Effector CD8-positive, alpha-beta T cell (primary cell): ENCODE measurements at places on chromosomes 1 and 21.
A peak's percentile ranks its signal among the peaks of the same experiment; 100 is the strongest.

DNA sequence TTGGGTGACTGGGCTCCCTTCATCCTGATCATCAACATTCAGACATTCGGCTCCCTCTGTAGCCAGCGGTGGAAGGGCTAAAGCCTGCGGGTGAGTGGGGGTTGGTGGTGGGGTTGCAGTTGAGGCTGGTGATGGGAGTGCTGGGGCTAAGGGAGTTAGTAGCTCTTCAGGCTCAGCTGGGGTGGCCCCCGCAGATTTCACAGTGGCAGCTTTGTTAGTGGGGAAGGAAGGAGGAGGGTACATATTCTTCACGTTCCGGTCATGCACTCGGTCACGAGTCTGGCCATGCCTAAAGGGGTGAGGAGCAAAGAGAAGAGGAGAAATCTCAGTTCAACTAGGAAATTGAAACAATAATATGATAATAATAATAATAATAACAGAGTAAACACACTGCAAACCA lies 6.8 kb downstream of the PSMB4 start:
- no peak for DNase-seq

GRCh38 chr1:116224111-116224510 lies 112.9 kb downstream of the MAB21L3 start:
- DNase-seq = no peak

DNA sequence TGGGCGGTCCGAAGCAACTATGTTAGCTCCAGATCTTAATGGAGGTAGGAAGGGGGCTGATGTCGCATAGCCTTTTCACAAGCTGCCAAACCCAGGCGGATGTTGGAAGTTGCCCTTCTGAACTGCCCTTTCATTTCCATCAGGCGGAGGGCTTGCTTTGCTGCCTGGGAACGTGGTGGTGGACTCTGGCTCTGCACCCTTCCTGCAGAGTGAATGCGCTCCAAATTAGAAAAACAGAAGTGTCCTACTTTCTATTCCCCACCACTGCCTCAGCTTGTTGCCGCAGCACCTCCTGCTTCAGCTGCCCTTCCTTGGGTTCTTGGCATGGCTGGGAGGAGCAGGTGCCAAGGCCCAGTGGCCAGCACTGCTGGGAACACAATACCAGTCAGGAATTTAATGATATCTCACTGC lies 60.6 kb downstream of the AK4 start:
- DNase-seq = no peak

DNA sequence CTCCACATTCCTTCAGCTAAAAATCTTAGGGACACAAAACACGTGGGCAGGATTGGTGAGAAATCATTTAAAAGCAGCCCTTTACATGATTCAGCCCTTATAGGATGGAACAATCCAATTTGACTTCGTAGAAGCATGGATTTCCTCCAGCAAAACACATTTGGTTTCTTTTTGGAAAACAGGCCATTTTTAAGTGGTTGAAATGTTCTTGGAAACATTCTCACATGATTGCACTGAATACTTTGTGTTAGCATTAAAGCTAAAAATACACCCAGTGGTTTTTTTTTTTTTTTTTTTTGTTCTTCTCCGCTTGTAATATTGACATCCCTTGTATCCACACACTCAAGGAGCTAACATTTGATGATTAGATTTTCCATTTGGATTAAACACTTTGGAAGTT lies 42.1 kb upstream of the ABCG1 start:
- no peak for DNase-seq

GRCh38 chr1:46797696-46798470 lies 963 bp upstream of the CYP4B1 start:
- DNase-seq = no peak

GRCh38 chr1:33532936-33533335 lies 60.5 kb downstream of the ZSCAN20 start:
- no peak for DNase-seq

GRCh38 chr1:30043731-30044408 lies 679.5 kb downstream of the MATN1 start:
- DNase-seq = no peak

DNA sequence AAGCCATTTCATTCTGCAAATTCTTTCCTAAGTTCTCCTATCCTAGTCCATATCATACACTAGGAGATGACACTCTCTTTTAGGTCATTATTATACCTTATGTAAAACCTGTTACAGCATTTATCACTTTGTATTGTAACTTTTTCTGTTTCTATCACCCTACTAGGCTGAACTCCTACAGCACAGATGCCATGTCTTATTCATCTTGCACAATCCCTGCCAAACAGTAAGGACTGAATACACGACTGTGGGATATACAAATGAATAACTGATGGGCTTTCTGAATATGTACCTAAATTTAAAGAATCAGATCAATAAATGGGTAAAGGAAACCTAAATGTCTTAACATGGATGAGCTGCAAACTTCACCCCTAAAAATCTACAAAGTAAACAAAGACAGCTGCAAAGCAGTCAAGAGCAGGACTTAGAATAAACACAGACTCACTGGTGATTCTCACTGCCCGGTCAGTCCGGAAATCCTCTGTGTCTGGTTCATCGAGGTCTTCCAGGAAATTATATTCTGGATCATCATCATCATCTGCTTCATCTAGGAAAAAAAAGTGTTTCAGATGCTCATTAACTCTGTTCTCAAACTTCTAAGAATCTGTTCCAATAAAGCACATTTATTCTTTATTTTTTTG lies 62.3 kb downstream of the GON4L start:
- no peak for DNase-seq

- peak; percentile 16 for DNase-seq
Measured at GRCh38 chr21:25708467-25709065, 26.1 kb downstream of the ATP5PF start.

DNA sequence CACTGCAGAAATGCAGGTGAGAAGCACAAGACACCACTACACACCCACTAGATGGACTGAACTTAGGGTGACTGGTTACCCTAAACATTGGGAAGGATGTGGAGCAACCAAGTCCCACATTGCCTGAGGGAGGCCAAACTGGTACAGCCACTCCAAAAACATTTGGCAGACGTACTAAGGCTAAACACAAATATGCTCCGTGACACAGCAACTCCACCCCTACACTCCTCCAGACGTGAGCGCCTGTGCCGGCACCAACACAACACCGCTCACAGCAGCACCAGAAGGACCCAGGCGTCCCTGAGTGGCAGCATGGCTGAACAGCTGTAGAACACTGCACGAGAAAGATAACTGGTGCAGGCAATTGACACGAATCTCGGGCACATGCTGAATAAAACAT lies 14.7 kb downstream of the PTTG1IP start:
- DNase-seq = no peak

GRCh38 chr1:198203434-198203833 lies 46.6 kb downstream of the NEK7 start:
- DNase-seq = no peak

DNA sequence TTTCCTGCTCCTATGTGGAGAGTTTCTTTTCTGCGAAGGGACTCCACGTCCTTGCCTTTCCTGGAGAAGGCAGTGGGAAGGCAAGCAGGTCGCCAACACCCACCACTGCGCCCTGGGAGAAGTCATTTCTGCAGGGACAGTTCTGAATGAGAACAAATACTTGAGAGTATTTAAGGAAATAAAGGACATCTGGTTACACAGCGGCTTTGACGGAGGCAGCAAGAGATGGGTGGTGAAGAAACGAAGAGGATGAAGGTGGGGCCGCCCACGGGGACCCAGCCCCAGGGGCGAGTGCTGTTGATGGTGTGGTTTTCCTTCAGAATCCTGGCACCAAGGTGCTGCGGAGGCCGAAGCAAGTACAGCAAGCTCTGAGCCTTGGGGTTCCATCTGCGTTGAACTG lies 75.5 kb downstream of the PSMG1 start:
- no peak for DNase-seq

- DNase-seq = no peak
Measured at GRCh38 chr21:42532466-42533181, 19.0 kb downstream of the SLC37A1 start.

- DNase-seq = no peak
Measured at GRCh38 chr1:54580856-54581550, 33.0 kb downstream of the ACOT11 start.

GRCh38 chr21:29149808-29150425 lies 19.5 kb downstream of the MAP3K7CL start:
- DNase-seq = no peak

GRCh38 chr1:238895911-238896310 lies 490.5 kb upstream of the CHRM3 start:
- no peak for DNase-seq

DNA sequence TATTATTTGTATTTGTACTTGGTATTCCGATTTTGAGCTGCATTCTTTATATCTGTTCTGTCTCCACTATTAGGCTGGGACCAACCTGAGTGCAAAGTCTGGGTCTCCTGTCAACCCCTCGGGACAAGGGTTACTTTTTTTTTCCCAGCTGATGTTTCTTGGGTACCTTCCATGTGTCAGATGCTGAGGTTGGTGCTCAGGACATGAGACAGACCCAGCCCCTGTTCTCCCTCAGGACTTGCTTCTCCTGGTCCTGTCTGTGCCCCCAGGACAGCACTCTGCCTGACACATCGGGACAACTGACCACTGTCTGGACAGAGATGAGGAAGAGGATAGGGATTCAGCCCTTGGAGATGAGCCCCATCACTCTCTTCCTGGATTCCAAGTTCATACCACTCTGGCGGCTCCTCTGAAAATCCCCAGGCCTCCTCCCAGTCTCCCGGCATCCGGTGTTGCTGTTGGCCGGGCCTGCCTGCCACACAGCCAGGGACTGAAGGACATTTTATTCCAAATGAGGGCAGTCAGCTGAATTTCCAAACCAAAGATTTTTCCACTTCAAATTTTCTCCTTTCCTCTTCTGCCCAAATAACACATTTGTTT lies 55.6 kb upstream of the FMOD start:
- DNase-seq = no peak

- no peak for DNase-seq
Measured at GRCh38 chr1:238892612-238893011, 493.8 kb upstream of the CHRM3 start.

- DNase-seq = no peak
Measured at GRCh38 chr1:221994274-221994698, 252.4 kb upstream of the DUSP10 start.

GRCh38 chr21:44444286-44444931 lies 10.9 kb upstream of the LRRC3 start:
- DNase-seq = no peak

DNA sequence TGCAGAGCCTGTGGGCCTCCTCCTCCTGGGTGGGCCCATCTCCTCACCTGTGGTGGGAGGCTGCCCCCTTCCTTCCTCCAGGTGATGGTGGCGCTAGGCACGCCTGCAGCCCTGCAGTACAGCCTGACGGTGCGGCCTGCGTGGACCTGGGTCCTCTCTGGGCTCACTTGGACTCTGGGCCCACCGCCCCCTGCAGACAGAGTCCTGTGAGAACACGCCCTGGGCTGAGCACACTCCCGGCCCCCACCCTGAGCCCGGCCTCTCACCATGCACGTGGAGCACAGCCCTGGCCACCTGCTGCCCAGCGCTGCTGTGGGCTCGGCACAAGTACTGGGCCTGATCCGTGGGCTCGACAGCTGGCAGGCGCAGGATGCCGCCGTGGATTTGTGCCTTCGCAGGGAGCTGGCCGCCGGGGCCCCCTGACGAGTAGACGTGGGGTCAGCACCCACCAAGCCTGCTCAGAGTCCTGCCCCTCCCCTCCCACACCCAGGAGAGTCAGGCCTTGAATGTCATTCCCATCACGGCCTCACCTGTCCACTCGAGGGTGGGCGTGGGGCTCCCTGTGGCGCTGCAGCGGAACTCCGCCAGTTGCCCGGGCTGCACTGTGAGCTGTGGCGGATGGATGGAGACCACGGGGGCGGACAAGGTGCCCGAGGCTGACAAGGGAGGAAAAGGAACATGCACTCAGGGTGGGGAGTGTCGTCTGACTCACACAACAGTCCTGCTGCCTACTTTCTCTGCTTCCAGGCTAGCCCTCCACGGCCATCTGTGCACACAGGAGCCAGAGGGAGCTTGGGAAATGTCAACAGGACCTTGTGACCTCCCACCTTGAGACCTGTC lies 43.4 kb downstream of the LDLRAD2 start:
- DNase-seq = no peak

DNA sequence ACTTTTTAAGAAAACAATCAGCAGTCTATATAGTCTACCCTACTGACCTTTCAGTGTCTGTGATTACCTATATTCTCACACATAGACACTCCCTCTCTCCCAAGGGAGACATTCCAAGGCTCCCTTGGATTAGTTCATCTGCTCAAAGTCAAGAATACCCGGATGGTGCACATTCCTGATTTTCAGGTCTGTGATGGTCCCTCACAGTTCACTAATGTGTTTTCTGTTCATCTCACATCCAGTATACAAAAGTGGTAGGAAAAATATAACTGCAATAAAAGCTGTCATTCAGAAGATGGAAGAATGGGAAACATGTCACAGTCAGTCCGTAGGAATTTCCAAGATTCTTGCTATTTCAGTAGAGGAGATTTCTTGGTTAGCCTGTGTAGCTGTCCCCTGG lies 224.1 kb upstream of the CACYBP start:
- no peak for DNase-seq

DNA sequence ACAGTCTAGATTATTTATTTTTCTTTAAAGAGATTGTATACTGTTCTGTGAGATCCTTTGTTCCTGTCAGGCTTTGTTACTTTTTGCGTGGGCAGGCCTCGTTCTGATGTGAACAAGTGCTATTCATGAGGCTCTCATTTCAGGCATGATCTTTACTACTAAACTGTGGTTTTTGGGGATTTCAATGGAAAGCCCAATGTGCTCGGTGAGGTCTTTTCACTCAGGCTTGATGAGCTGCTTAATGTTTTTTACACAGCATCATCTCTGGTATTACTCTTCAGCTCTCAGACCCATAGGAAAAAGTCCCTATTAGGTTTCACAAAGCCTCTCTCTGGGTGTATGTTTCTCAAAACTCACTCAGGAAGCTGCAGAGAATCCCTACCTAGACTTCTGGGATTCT lies 419.4 kb downstream of the GPATCH2 start:
- DNase-seq = no peak

GRCh38 chr1:213623064-213623581 lies 364.6 kb upstream of the PROX1 start:
- DNase-seq = no peak

DNA sequence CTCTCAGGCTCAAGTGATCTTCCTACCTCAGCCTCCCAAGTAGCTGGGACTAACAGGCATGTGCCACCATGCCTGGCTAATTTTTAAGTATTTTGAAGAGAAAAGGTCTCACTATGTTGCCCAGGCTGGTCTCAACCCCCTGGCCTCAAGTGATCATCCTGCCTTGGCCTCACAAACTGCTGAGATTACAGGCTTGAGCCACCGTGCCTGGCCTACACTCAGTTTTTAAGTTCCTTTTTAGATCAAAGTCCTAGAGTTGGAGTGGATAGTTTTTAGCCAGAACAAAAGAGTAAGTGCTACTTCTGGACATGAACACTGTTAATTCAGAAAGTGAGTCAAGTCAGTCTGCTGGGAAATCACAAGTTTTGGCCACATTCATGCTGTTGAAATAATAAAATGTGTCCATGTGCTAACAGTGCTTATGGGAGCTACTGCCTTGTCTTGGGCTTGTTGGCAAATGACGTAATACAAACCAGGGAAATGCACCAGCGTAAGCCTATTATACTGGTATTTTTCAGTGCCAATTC lies 84.2 kb downstream of the NDUFS5 start:
- no peak for DNase-seq

DNA sequence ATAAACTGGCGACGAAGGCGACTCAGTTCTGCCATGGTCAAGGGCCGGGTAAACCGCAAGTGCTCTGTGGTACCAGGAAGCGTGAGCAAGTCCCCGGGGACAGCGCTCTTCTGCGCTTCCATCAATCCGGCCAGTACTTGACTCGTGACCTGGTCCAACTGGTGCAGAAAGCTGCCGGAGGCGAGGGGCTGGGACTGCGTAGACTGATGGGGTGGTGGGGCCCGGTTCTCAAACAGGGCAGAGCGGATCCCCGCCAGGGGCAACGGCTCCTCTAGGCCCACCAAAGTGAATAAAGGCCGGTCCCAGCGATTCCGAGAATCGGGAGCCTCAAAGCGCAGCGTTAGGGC lies 852 bp downstream of the KTI12 start:
- DNase-seq = no peak
